AG04450 (cell line): ENCODE measurements at places on chromosomes 12 and 14. TPM values are rescaled to one million over a fixed set of nuclear protein-coding genes. Genes with fewer than 3 reads are reported as not detected.

- DNase-seq = no peak
Measured at GRCh38 chr14:98592611-98593170, 679.3 kb downstream of the BCL11B start.

DNA sequence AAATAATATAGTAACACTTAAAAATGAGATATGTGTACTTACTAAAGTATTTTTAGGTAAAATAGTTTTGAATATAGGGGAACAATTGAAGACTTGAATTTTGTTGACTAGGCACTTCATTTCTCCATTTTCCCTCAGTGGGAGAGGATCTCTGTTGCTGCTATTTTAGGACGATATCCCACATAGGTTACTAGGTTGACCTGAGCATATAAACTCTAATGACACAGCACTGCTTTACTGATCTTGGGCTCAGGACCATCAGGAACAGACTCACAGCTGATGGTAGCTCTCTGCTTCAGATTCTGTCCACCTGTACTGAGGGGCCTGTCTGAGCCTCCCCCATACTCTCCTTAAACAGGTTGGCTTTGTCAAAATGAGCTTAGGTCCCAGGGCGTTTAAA lies 5.9 kb downstream of the NEDD1 start:
- DNase-seq = no peak

DNA sequence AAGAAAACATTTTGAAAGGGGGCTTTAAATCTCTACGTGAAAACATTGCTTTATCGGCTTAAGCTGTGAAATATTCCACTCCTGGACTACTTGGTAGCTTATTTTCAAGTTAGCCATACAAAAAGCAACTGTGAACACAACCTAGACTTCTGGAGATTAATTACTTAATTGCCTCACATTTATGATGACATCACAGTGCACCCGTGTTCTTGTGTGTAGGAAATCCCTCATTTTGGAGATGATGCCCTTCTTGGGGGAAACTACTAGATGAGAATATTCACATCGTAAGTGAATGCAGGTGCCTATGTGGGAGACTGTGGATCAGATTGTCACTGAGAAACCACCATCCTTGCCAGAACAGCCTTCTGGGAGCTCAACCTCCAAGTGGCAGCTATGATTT lies 10.5 kb upstream of the B4GALNT3 start:
- DNase-seq = no peak

DNA sequence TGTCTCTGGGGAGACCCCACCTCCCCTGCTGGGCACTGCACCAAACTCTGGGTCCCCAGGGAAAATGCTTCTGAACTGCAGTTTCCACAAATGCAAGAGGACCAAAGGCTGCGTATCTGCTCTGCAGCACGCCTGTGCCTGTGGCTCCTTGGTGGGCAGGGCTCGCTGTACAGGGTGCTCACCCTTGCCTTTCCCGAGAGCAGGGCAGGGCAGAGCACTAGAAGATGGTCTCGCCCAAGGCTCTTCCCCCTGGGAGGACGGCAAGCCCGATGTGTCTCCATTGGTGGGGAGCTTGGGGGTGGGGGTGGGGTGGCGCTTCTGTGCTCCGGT lies 175.3 kb upstream of the RTL1 start:
- no peak for DNase-seq

- DNase-seq = no peak
Measured at GRCh38 chr12:108037960-108038359, 91.1 kb upstream of the WSCD2 start.

- DNase-seq = peak; percentile 32
Measured at GRCh38 chr12:90085494-90086274, 377.0 kb upstream of the ATP2B1 start.

DNA sequence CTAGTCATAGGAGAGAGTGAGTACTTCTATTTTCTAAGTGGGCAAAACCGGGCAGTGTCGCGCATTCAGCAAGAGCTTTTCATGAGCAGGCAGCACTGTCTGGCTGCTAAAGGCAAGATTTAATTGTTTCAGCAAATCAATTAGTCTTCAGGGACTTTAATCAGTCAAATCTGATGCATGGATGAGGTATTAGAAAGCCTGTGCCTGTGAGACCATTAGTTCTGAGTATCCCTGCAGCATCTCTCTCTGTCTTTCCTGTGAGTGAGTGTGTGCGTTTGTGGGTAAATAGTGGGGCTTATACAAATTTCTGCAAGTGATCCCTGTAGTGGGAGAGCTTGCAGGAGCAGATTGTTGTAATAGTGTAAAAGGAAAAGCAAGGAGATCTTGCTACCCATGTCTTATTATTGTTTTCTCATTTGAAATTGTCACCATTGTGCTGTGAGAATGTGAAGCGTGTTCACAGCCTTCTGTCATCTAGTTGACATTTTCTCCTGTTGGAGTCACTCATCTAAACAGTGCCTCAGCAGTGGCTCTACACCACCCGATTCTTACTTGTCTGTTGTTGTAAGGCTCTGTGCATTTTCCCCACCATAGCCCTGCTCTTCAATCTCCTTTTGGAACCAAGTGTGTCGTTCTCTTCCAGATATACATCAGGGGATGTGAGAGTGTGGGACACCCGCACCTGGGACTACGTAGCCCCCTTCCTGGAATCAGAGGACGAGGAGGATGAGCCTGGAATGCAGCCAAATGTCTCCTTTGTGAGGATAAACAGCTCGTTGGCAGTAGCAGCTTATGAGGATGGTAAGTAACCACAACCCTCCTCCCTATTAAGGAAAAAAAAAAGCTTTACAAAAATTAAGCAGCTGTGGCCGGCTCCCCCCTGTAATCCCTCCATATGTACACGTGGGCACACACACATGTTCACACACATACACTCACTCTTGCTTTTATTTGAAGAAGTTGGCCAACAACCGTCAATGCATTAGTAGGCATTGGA lies 53.6 kb downstream of the FBXW8 start:
- no peak for DNase-seq

- no peak for DNase-seq
Measured at GRCh38 chr14:59582845-59583509, 6.4 kb upstream of the CCDC175 start.

CREBL2 gene
- polyA plus RNA-seq = 24.2 and 31.0 TPM in 2 replicates

SLC6A13 gene
- not detected in 2 replicates for polyA plus RNA-seq

FSCB gene
- polyA plus RNA-seq = not detected in 2 replicates

TAS2R31 gene
- 0.51 and 0.60 TPM in 2 replicates for polyA plus RNA-seq

ANO2 gene
- polyA plus RNA-seq = 0.09 TPM in 1 of 2 replicates, not detected in the other

TSPAN19 gene
- polyA plus RNA-seq = not detected in 2 replicates
